IPS DF 6.9 (cell line): ENCODE measurements at places on chromosomes 1 and 21.

- no peak overlapping the region for H3K4me3 ChIP-seq
- DNase-seq, result peak; percentile 25
- H3K27me3 ChIP-seq, result no peaks in the 10 kb centered on the region
- no peak overlapping the region for H3K27ac ChIP-seq
- peaks cover 6% of the 10 kb centered on the region; the same call in 1 of the 2 replicates for H3K4me1 ChIP-seq
- no peaks in the 10 kb centered on the region for H3K36me3 ChIP-seq
Measured at GRCh38 chr1:115052454-115053083, 22.9 kb downstream of the TSHB start.

DNA sequence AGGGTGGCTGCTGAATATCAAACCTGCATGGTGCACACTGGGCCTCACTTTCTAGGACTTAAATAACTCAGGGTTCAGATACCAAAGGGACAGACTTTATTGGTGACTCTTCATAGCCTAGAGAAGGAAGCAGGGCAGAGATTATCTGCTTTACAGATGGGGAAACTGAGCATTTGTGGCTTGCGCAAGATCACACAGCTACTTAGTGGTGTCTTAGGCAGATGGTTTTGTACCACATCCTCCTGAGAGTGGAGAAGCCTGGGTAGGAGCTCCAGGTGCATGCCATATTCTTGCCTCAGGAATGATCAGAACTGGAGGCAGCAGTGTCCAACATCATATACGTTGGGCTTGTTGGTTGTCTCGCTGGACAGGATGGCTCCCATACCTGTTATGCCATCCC is 6.8 kb upstream of the DPH2 start:
- H3K4me1 ChIP-seq, result no peaks in the 10 kb centered on the region
- H3K27me3 ChIP-seq, result no peaks in the 10 kb centered on the region
- H3K27ac ChIP-seq, result no peak overlapping the region
- H3K4me3 ChIP-seq, result no peak overlapping the region

DNA sequence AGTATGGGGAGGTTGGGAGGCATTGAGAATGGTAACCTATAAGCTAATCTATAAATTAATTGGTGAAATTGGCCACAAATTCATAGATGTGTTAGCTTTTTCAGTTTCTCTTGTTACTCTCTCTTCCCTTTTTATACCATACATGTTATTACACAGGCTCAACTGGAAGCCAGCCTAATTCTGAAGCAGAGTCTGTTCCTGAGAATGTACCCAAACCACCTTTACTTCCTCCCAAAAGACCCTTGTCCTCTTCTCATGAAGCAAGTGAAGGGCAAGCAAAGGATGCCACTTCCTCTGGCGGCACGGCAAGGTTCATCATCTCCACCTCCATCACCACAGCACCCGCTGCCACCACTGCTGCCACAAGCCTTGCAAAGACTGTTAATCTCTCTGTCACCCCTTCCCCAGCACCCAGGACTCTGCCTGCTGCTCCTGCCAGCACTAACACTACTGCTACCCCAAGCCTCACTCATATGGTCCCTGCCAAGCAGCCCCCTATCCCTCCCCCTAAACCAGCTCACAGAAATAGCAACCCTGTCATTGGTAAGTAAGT is 39.5 kb upstream of the RCC1 start:
- H3K27ac ChIP-seq, result no peak overlapping the region
- no peaks in the 10 kb centered on the region for H3K27me3 ChIP-seq
- no peaks in the 10 kb centered on the region for H3K4me1 ChIP-seq
- peaks cover 4% of the 10 kb centered on the region; the same call in 1 of the 2 replicates for H3K36me3 ChIP-seq
- no peak for DNase-seq

DNA sequence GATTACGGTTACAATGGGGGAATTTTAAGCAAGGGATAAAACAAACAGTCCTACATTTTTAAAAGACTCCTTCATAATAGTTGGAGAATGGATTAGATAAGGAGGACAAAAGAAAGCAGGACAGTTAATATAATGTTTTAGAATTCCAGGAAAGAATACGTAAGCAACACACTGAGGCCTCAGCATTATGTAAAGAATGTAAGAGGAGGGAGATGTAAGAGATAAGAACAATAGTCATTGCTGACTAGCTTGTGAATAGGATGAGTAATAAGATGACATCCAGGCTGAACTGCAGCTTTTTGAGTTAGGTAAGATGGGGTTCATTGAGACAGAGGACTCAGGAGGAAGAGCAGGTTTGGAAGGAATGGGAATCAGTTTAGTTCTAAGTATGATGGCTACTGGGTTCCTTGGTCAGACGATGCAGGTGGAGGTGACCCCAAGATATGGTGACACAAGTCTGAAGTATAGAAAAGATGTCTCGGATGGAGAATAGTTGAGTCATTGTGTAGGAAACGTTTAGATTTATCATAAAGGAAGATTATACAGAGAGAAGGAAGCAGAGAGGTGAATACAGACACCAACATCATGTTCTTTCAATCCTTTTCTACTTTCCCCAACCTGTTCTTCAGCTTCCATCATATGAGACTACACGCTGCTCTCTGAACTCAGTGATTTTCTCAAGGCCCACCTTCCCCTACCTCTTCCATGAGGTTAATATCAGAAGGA is 372.8 kb downstream of the PTBP2 start:
- no peak for DNase-seq
- H3K27ac ChIP-seq, result no peak overlapping the region
- no peaks in the 10 kb centered on the region for H3K36me3 ChIP-seq
- no peak overlapping the region for H3K4me3 ChIP-seq

- no peak for DNase-seq
- no peaks in the 10 kb centered on the region for H3K4me1 ChIP-seq
- no peaks in the 10 kb centered on the region for H3K36me3 ChIP-seq
Measured at GRCh38 chr1:53584777-53585107, 125.5 kb downstream of the DMRTB1 start.

- peak overlapping the region; percentile 63; the same call in 1 of the 2 replicates for H3K4me3 ChIP-seq
- H3K27me3 ChIP-seq, result peaks cover 1% of the 10 kb centered on the region; the same call in 1 of the 2 replicates
- H3K4me1 ChIP-seq, result peaks cover 5% of the 10 kb centered on the region; the same call in 1 of the 2 replicates
- no peak overlapping the region for H3K27ac ChIP-seq
- no peak for DNase-seq
- no peaks in the 10 kb centered on the region for H3K36me3 ChIP-seq
Measured at GRCh38 chr1:158112994-158113758, 67.5 kb upstream of the CD1D start.

GRCh38 chr21:38171723-38172344 is 85.0 kb upstream of the KCNJ15 start:
- H3K4me1 ChIP-seq, result peaks cover 5% of the 10 kb centered on the region; the same call in 1 of the 2 replicates
- no peak overlapping the region for H3K4me3 ChIP-seq
- no peaks in the 10 kb centered on the region for H3K36me3 ChIP-seq
- H3K27ac ChIP-seq, result no peak overlapping the region

GRCh38 chr1:23129846-23130245 is 38.8 kb downstream of the LUZP1 start:
- no peak overlapping the region for H3K4me3 ChIP-seq
- H3K36me3 ChIP-seq, result no peaks in the 10 kb centered on the region
- H3K27ac ChIP-seq, result no peak overlapping the region
- DNase-seq, result no peak
- no peaks in the 10 kb centered on the region for H3K27me3 ChIP-seq
- peaks cover 1% of the 10 kb centered on the region; the same call in 1 of the 2 replicates for H3K4me1 ChIP-seq

GRCh38 chr21:35373998-35374397 is 324.9 kb upstream of the RUNX1 start:
- no peak overlapping the region for H3K27ac ChIP-seq
- H3K36me3 ChIP-seq, result no peaks in the 10 kb centered on the region
- no peak for DNase-seq
- H3K4me1 ChIP-seq, result no peaks in the 10 kb centered on the region; the same call in 1 of the 2 replicates

DNA sequence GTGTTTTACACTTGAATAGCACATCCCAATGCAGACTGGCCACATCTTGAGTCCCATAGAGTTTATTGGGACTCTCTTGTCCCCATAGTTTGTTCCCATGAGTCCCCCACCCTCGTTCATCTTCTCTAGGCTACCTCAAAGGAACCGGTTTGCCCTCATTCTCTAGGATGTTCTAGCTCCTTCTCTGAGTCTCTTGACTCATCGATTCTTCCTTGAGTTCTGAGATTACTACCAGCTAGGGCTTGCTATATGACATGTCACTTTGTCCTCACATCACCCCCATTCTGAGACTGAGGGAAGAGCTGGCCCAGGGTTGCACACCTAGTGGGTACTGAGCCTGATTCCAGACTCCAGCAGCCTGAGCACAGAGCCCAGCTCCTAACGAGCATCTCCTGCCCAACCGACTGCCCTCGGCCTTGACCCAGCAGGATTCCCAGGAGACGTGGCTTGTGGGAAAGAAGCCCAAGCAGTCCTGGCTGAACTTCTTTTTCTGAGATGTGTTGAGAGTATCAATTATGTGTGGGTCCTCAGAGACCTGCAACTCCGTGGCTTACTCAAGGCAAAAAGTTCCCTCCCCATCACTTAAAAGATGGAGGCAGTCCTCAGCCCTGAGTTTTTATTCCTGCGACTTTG is 42.0 kb downstream of the TMEM51 start:
- no peak for DNase-seq
- no peaks in the 10 kb centered on the region for H3K36me3 ChIP-seq
- H3K4me1 ChIP-seq, result peaks cover 8% of the 10 kb centered on the region; the same call in 1 of the 2 replicates
- no peak overlapping the region for H3K4me3 ChIP-seq
